ENCODE measurements at places on chromosomes 1 and 21. TPM values are rescaled to one million over a fixed set of nuclear protein-coding genes. Genes with fewer than 3 reads are reported as not detected.

Gene ASTN1
- total RNA-seq: 1.7 TPM

Gene ELAPOR1
- not detected for total RNA-seq

Gene LAMC1
- 133 TPM for total RNA-seq

Gene HTR1D
- not detected for total RNA-seq

Gene PRAMEF13
- total RNA-seq: not detected

Gene ANGEL2
- total RNA-seq: 14.5 TPM

Gene SPRR2E
- total RNA-seq: not detected

Gene TFF3
- total RNA-seq: 2.1 TPM
